Nephron progenitor cell (in vitro differentiated cells): ENCODE measurements at places on chromosomes 11 and 22.

- no peak for DNase-seq
Observed at GRCh38 chr11:26143566-26144290, 188.2 kb upstream of the ANO3 start.

DNA sequence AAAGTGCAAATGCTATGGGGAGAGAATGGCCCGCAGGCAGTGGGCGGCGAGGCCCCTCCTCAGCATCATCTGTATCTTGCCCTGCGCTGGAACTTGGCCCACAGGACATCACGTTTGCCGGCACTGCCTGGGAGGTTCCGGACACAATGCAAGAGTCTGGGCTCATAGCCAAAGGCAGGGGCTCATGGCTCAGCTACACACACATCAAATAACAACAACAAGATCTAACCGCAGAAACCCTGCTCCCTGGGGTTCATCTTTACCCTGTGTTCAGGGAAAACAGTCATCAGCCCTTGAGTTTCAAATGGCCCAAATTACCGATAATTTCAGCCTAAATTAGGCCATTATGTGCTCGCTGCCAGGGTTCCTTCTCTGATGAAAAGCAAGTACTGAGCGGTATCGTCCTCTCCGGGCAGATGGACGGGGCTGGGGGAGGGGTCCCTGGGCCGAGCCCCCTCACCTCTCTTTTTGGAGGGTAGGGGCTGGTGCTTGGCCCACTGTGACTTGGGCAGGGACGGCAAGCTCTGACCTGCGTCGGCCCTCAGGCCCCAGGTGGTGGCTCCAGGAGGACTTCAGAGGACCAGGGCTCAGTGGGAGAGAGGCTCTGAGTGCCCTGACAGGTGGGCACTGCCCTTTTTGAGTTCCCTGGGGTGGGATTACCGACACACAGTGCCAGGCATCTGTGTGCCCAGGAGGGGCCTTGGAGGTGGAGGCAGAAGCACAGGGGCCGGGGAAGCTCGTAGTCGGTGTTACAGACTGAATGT, 25.0 kb upstream of the GAL start:
- no peak for DNase-seq

- DNase-seq = no peak
Observed at GRCh38 chr11:14223636-14224288, 135.2 kb downstream of the RRAS2 start.

GRCh38 chr11:24390762-24391161, 106.1 kb upstream of the LUZP2 start:
- DNase-seq = no peak

GRCh38 chr22:49685116-49685515, 142.6 kb downstream of the BRD1 start:
- no peak for DNase-seq

- no peak for DNase-seq
Observed at GRCh38 chr22:39129081-39129480, 23.4 kb downstream of the CBX7 start.

- DNase-seq = peak; percentile 82
Observed at GRCh38 chr11:62546244-62546928, at the start of gene AHNAK. AHNAK (minus strand) TSS chr11:62546806; CDS start chr11:62536098, 10,708 bp downstream.

GRCh38 chr11:130330101-130330684, 15.5 kb upstream of the ZBTB44 start:
- DNase-seq = no peak

GRCh38 chr11:118156531-118157185, 4.0 kb upstream of the SCN4B start:
- DNase-seq = no peak

GRCh38 chr11:55324500-55324899, 18.5 kb upstream of the OR4A16 start:
- no peak for DNase-seq

GRCh38 chr11:86197448-86197847, 47.1 kb upstream of the EED start:
- DNase-seq = no peak

GRCh38 chr11:130645843-130646197, 197.4 kb downstream of the ADAMTS15 start:
- DNase-seq = no peak

DNA sequence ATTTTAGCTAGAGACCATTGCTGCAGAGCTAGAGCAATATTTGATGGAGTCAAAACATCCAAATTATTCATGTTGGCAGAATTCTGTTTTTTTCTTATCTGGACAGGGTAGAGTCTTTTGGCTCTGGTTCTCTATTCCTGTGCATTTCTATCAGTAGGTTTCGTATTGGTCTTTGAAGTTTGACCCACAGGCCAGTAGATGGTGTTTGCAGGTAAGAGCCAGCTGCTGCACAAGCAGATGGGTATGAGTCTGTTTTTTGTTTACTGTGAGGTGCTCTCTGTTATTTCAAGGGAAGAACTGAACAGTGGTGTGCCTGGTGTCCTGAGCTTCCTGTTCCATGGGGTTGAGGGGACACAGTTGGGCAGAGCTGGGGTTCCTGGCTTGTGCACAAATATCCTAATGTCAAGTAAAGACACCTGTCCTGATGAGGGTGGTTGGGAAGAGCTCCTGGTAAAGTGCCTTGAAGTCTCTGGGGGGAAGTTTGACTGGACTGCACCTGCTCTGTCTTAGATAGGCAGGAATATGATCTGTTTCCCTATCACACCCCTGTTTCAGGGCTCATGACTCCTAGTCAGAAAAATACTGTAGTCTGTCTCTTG, 34.0 kb upstream of the SLC22A25 start:
- DNase-seq = no peak

DNA sequence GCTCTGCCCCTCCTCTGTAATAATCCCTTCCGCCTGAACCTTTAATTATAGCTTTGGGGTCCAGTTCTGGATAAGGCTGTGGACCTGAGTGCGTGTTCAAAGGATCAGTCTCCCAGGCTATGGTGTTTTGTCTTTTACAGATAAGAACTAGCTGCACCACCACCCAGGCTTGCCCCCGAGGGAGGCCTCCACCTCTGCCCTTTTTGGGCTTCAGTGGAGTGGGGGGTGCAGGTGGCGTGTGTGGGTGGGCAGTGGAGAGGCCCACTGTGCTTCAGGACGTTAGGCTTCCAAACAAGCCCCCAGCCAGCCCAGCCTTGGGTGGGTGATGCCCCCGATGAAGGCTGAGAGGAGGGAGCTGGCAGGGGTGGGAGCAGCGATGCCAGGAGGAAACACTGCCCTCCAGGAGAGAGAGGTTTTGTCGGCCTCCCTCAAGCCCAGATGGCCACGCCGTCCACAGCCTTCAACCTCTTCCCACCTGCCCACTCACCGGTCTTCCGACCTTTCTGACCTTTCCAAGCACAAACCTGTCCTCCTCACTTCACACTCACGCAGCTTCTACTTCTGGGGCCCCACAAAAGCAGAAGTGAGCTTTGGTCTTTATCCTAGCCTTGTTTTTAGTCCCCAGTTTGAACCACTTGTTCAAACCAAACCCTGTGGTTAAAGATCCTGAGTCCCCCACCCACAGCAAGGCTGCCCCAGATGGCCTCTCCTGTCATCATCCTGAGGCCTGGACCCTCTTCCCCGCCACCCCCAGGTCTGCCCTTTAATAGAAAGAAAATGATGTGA, 20.4 kb downstream of the PSMD13 start:
- no peak for DNase-seq

GRCh38 chr11:60932605-60933356, 8.5 kb downstream of the TMEM132A start:
- no peak for DNase-seq

DNA sequence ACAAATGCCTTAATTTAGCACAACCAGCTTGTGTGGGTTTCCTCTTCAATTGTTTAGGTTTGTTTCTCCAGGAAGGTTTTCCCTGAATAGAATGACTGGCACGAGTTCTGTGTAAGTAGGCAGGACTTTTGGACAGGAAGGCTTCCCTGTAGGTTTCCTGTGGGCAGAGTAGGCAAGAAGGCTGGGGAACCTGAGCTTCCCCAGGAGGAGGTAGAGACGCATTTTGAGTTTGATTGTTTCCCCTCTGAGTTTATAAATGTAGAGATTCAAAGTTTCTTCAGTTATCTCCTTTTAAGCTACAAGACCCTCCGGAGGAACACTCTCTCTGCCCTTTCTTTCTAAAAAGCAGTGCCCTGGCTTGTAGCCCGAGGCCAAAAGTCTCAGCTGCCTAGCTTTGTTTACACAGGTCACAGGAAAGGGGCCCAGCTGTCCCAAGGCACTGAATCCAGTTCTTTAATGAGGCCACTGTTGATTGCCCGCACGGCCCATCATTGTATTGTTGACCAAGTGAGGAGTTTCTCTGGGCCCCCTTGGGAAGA, 66.6 kb upstream of the RDX start:
- DNase-seq = peak; percentile 28

- no peak for DNase-seq
Observed at GRCh38 chr22:44042249-44043218, 18.4 kb downstream of the PARVB start.

DNA sequence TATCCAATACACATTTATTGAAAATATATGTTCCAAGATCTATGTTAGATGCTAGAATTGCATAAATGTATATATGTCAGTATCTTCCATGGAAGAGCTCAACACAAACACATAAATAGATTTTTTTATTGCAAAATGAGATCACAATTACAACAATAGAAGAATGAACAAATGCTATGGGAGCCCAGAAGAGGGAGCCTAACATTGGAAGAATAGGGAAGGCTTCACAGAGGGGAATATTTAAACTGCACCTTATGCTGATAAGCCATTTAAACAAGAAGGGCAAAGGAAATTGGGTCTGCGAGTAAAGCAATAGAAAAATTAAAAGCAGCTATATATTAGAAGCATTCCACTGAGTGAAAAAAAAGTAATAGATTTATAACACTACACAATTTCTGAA, 96.1 kb upstream of the LRRC55 start:
- no peak for DNase-seq

GRCh38 chr11:31355131-31355530, 14.4 kb downstream of the DCDC1 start:
- DNase-seq = no peak

GRCh38 chr11:120336641-120337354, 585 bp downstream of the ARHGEF12 start:
- peak; percentile 40 for DNase-seq

DNA sequence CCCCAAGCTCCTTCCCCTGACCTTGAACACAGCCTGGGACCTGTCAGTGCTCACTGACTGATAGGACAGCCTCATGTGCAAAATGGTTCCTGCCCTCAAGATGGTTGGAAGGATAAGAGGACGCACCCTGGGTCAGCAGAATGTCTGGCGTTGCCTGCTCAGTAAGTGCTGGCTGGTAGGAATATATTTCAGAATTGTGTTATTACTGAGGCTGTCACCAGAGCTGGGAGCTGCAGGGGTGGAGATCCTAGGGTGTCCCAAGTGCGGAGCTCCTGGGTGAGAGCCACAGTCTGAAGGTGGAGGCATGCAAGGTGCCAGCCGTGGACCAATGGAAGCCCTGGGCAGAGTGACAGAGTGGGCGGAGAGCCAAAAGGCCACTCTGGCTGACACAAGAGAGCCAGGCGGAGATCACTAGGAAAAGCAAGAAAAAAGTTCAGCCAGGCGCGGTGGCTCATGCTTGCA, 1.0 kb upstream of the SEC14L4 start:
- DNase-seq = no peak

DNA sequence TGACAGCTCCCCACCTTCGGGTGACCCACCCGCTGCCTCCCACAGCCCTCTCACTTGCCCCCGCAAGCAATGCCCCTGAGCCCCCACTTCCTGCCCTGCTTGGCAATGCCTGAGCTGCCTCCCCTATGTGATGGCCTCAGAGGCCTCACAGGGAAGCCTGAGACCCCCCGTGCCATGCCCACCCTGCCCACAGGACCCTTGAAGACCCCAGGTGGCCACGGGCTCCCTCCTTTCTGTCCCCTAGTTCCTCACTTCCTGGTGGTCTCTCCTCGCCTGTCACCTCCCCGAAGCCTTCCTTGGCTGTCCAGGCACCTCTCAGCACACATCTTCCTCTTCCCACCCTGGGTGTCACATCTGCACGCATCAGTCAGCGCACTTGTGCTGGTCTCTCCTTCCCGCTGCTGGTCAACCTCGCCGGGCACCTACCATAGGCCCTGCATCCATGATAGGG, 90.5 kb downstream of the BRD1 start:
- DNase-seq = no peak

- DNase-seq = peak; percentile 62
Observed at GRCh38 chr22:41857155-41857859, 24.4 kb downstream of the SREBF2 start.

DNA sequence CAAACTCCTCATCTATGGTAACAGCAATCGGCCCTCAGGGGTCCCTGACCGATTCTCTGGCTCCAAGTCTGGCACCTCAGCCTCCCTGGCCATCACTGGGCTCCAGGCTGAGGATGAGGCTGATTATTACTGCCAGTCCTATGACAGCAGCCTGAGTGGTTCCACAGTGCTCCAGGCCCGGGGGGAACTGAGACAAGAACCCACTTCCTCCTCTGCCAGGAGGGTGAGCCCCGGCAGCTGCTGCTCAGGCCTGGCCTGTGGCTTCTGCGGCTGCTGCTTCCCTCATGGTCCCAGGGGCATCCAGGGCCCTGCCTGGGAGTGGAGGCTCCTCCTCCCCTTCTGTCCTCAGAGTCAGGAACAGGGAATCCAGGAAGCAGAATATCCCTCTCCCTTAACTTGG, 98.4 kb downstream of the ZNF280B start:
- no peak for DNase-seq

DNA sequence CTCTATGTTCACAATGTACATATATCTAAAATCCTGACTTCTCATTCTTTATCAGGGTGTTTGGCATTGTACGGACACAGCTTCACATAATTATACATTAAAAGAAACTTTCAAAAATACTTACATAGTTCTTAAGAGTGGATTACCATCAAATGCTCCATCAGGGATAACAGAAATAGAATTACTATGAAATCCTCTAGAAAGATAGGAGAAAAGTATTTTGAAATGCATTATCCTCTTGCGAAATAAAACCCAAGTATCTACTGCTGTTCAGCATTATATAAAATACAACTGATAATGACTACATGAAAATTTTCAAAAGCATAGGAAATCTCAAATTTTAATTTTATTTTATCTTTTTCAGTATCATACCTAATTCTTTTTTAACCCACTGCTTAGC, 17.8 kb upstream of the CCDC34 start:
- DNase-seq = no peak

DNA sequence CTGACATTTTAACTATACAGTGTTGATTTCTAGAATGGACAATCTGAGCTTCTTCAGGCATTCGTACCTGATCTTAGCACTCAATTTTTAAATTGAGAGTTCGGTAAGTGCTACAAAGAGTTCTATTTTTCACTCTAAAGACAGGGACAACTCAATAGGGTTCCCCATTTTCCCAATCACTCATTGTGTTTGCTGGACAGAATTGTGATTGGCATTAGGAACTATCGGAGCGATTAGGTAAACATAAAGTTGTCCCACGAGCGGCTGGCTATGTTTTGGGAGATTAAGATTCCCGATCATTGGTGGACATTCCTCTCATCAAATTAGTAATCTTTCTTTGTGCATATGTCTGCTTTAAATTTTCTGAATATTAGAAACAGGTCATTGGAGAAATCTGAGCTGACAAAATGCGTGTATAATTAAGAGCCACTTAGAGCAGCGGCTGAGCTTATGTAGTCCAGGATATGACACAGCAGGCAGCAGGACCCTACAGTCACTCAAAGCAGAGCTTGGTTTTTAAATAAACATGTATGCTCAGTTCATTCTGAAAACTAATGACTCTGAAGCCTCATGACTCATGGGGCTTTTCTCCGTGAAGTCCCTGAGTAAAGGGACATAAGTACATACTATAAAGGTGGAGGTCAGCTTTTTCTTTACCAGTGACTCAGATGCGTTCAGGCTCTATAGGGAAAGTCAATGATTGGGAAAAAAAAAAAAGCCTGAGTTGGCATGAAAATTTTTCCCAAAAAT, 109.4 kb downstream of the GRIA4 start:
- DNase-seq = no peak
